Stimulated activated CD4-positive, alpha-beta T cell treated with anti-CD3 and anti-CD28 coated beads, TNF-alpha, amount 100 ng/mL, for 24 hours (primary cell): ENCODE measurements at places on chromosomes 11 and 22.

- DNase-seq, result no peak
These were observed 2.5 kb downstream of the TSPO start for GRCh38 chr22:43153899-43154298.

- DNase-seq, result no peak
These were observed at the start of gene OR52K2 for GRCh38 chr11:4448995-4449394. OR52K2 (plus strand) TSS chr11:4449295; CDS start chr11:4449340, 45 bp downstream.

DNA sequence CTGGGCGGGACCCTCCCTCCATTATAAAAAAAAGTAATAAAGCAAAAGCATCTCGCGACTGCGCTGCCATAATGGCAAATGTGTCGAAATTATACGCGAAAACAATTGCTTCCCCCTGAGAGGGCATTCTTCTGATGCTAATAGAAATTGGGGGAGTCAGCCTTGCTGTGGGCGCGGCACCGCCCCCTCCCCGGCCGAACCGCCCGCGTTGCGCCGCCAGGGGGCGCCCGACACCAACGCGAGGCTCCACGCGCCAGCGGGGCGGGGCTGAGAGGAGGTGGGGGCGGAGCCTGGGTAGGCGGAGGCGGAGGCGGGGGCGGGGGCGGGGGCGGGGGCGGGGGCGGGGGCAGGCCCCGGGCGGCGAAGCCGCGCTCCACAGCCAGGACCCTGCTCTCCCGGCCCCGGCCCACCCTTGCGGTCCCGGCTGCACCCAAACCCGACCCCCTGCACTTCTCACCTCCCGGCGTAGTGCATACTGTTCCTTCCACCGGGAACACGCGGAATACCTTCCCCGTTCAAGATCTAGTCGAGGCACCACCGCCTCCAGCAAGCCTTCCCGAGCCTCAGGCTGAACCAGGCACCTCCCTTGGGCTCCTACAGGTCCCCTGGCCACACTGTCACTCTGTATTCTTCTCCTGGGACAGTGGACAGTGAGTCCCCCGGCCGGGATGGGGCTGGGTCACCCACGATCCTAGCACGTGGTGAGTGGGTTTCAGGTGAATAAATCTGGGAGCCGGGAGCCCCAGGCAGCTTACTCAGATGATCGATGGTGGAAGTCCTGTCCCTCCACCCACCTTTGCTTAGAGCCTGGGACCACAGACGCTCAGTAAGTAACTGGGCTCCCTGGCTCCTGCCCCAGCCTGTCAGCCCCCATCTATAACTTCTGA lies 15.5 kb upstream of the UPK3A start:
- peak; percentile 80 for DNase-seq

DNA sequence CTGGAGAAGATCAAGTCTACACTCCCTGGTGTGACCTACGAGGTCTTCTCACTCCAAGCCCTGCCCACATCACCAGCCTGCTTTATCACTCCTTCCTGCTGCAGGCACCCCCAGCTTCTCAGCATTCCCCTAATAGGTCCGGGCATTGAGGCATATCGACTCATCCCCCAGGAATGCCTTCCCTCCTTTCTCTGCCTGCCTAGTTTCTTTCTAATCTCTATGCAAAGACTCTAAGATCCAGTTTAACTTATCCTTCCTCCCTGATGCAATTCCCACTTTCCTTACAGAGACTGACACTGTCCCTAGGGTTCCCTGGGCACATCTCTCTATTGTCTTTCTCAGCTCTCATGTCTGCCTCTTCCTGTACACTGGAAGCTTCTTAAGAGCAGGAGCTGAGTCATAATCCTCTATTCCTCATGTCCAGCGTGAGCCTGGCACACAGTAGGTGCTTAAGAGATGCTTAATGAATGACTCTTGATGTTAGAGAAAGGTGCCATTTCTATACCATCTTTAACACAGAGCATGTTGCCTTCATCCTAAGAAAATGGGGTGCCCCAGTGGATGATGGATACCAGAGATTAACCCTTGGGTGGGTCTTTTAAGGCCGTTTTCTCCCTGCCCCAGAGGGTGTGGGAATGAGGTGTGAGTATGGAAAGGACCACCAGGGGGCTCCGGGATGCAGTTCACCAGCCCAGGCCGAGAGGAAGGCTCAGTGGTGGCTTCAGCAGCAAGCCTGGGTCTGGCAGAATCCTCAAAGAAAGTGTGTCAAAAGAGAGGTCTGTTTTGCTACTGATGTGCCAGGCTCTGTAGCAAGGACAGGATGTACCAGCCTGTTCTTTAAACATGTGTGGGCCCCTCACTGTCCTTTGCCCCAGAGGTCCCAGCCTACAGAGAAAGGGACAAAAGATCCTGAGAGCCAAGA lies 34.7 kb downstream of the PARVA start:
- DNase-seq, result peak; percentile 49

GRCh38 chr11:39239553-39239952 lies 2219.9 kb downstream of the LRRC4C start:
- DNase-seq, result no peak
